Kidney (tissue), 22 donors: ENCODE measurements at places on chromosomes 13 and 19. TPM values are rescaled to one million over a fixed set of nuclear protein-coding genes. Genes with fewer than 3 reads are reported as not detected.

Gene MISP
- total RNA-seq = 17.8 TPM

Gene PSG4
- total RNA-seq = 0.35 TPM

Gene B3GNT8
- 4.4 TPM for total RNA-seq

Gene ATP7B
- total RNA-seq = 5.7 TPM

DNA sequence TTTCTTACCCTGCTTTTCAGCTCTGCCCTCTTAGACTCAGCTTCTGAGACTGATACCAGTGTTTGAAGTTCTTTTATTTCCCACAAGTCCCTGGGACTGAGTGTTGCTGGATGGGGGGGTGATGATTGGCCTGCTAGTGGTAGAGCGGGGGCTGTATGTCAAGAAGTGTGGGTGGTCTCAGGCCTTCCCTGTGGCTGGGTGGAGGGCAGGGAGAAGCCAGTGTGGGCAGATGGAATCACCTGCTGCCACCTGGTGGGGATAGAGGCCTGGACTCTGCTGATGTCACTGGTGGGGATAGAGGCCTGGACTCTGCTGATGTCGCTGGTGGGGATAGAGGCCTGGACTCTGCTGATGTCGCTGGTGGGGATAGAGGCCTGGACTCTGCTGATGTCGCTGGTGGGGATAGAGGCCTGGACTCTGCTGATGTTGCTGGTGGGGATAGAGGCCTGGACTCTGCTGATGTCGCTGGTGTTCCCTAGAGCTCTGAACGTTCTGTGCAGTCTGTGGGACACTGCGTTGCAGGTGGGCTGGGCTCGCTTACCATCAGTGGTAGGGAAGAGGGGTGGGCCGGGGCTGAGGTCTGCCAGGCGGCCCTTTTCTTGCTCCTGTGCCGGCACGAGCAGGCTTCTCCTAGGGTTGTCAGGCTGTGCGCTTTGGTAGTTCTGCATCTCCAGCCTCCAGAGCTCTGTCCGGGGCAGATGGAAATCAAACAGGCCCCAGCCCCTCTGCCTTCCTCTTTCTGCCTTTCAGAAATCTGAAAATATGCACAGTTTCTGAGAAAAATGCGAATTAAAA is 101.3 kb downstream of the ARHGEF7 start:
- DNase-seq = peak; percentile 72

DNA sequence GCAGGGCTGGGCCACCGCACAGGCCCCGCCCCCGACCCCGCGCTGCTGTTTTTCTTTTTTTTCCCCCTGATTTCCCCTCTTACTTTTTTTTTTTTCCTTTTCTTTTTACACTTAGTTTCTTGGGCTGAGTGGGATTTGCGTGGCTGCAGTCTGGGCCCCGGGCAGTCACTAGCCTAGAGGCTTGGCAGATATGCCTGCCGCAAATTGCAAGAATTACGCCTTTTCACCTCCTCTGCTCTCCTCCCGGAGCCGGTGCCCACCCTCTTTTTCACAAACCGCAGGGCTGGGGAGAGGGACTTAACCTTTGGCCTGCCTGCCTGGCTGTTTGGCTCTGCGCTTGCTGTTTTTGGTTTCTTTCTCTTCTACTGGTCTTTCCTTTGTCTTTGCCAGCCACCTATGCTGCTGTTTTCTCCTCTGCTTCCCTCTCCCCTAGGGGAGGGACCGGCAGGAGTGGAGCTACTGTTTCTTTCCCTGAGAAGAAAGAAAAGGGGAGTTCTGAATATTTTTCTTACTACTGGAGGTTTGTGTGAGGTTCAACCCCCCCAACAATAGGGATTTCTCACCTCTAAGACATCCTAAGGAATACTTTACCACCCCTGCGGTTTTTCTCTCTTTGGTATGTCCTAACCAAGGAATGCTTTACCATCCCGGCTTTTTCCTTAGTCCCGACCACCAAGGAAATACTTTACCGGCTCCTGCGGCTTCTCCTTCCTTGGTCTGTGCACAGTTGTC is 11.0 kb downstream of the ZNF552 start:
- peak; percentile 82 for DNase-seq

GRCh38 chr19:31664096-31664495 is 314.9 kb upstream of the TSHZ3 start:
- no peak for DNase-seq

DNA sequence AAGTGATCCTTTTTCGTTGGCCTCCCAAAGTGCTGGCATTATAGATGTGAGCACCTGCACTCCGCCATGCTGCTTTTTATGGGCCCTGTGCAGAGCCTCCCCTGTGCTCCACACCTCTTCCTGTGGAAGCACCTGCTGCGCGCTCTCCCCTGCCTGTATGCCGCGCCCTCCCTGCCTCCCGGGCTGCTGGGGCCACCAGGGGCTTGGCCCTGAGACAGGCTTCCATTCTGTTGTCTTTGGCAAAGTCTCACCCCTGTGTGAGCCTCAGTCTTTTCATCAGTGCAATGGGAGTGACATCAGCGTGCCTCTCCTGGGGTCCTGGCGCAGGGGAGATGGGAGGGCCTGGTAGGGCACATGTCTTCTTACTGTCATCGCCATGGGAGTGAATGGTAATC is 1.3 kb downstream of the FAM174C start:
- DNase-seq = no peak

DNA sequence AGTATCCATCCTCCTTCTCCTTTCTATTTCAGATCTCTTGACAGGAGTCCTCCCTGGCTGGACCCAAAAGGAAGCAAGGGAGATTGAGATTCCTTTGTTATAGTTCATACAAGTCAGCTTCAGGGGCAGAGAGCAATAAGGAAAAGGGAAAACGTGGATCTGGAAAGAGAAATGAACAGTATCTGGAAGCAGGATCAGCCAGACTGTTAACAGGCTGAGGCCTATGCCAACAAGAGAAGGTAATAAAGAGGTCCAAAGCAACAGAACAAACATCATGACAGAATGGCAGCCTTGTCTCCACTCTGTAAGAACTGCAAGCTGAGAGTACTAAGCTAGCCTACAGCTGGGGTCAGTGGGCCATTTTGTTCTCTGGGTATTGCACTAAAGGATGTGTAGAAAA is 64.5 kb downstream of the RAP2A start:
- no peak for DNase-seq
